ENCODE measurements at places on chromosomes 1 and 21.

GRCh38 chr1:157595356-157595755 is 2.5 kb downstream of the FCRL4 start:
- no peak for DNase-seq

DNA sequence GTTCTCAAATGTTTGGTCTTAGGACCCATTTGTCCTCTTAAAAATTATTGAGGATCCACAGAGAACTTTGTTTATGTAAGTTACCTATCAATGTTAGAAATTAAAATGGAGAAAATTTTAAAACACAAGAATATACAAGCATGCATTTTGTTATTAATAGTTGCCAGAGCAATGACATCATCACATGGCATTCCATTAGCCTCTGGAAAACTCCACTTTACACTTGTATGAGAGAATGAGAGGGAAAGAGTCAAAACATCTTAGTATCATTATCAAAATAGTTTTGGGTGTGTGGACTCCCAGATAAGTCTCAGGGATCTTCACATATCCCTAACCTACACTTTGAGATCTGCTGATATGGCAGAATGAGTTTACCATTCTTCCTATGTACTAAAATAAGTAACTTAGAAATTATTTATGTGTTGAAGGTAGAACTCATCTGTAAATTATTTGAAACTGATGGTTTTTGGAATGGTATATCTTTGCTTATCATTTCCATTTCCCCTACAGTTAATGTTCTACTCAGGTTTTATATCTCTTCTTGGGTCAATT is 48.8 kb downstream of the RNF220 start:
- no peak for DNase-seq

- no peak for DNase-seq
Measured at GRCh38 chr1:160466961-160467360, 56.1 kb downstream of the SLAMF6 start.

DNA sequence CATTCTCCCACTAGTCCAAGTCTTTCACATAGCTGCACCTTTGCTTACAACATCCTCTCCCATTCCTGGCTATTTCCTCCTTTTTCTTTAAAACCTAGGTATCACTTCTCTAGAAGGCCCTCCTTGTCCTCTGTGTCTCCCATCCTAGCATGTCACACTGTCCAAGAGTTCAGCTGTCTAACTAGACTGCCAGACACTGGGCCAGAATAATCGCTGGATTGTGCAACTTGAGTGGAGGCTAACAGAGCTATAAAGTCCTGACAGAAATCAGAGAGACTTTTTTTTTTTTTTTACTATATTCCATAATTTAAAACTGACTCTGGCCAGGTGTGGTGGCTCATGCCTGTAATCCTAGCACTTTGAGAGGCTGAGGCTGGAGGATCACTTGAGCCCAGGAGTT is 4.2 kb upstream of the ANGPTL7 start:
- DNase-seq, result no peak

DNA sequence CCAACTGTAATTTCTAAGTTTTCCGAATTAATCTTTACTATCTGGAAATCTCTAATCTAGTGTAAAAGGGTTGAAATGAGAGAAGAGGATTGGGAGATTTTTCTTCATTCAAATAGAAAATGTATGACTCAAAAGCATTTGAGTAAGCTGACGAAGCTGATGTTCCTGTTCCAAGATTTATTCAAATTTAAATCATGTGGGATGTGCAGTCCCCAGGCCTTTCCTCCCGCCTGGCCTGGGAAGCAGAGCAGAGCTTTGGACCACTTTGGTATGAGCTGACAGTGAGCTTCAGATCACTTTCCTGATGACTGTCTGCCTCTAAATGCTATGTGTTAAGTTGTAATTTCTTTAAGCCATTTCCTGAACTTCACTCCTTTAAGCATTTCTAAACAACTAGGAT is 192.0 kb downstream of the DHRS3 start:
- DNase-seq, result no peak

- DNase-seq, result no peak
Measured at GRCh38 chr1:25056536-25056935, 126.5 kb upstream of the RUNX3 start.

- DNase-seq, result no peak
Measured at GRCh38 chr1:162314206-162314605, 62.4 kb downstream of the SPATA46 start.

DNA sequence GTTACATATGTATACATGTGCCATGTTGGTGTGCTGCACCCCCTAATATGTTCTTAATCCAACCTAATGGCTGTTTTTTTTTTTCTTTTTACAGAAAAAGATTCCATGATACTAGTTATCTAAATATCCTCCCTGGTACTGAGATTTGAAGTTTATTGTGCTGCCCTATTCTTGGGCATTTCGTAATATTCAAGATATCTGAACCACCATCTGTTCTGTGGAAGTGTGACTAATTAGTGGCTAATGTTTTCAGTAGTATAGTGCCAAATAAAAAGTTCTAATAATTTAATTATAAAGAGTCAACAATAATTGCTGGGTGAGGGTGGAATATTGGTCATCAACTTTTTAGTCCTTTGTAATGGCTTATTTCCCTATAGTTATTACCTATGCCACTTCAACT is 217.5 kb downstream of the GABPA start:
- no peak for DNase-seq

DNA sequence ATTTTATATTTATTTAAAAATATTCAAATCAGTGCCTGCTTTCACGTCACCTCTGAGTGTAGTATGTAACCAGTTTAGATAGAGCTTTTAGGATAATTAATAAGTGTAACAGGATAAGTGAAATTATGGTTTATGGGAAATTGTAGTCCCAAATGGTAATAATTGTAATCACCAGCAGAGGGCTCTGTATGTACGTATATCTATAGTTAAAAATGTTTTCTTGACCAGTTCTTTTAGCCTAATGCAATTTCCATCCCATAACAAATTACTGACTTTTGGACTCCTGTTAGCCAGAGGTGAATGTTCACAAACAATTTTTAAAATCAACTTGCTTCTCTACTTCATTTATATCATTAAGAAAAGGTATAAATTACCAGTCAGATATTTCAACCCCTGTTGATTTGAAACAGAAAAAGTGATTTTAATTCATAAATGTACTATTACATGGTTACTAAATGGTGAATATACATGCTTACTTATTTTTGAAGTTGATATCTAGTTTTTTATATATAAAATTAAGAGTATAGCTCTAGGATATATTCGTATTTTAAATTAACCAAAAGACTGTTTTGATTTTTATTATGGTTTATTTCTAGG is 25.3 kb downstream of the SLC30A7 start:
- DNase-seq, result no peak

DNA sequence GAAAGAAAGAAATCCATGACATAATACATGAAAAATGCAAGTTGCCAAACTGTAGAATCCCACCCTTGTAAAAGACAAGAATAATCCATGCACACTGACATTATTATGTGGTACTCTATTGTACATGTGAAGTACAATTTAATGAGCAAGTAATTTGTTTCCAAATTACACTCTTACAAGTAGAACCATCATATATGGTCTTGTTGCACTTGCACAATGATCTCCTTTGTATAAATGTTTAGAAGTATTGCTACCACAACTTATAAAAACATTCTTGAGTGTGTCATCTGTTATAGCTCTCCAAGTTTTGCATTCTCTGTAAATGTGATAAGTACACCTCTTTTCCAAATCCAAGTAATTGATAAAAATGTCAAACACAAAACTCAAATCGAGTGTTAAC is 29.1 kb upstream of the ZNF281 start:
- no peak for DNase-seq

- no peak for DNase-seq
Measured at GRCh38 chr1:93775224-93775623, 93.6 kb upstream of the BCAR3 start.

- DNase-seq, result no peak
Measured at GRCh38 chr1:34642679-34643078, 112.2 kb upstream of the GJB5 start.

DNA sequence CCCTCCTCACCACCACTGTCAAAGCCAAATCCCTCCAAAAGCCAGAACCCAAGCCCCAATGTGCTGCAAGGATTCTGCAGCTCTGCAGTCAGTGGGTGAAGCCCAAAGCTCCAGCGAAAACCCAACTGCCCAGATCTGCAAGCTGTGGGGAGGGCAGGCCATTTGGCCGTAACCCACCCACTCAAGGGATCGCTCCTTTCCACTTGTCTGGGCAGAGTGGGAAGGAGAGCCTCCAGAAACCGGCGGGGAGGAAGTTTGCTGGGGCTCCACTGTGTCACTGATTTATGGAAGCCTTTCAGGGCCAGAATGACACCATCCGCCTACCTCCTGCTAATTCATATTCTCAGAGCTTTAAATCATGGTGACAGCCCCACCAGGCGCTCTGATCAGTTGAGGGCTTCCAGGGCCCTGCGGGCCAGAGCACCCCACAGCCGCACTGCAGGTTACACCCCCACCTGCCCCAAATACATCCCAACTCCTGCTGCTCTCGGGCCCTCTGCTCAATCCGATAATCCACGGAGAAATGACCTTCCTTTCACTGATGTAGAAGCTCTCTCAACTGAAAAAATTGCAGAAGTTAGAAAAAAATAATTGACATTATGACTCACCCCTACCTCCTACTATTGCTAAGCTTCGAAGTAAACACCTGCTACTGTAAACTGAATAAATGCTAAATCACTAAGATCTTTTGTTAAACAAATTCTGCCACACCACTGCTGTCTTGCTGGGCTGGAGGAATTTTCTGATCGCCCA is 40.6 kb upstream of the RAB4A start:
- DNase-seq, result no peak

DNA sequence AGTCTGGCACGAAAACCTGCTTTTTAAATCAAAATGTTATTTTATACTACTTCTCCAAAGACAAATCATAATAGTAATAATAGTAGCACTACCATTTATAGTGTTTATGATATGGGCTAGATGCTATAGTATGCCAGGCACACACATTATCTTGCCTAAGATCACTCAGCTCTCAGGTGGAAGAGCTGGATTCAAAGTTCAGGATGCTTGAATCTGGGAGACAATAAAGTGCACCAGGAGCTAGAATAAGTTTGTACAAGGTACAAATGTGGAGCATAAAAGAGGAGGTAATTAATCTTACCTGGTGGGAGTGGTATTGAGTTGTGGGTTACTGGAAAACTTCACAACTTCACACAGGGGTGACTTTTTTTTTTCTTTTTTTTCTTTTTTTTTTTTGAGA is 10.0 kb upstream of the ELOVL1 start:
- DNase-seq, result no peak

GRCh38 chr1:211752317-211752716 is 76.9 kb upstream of the NEK2 start:
- no peak for DNase-seq

DNA sequence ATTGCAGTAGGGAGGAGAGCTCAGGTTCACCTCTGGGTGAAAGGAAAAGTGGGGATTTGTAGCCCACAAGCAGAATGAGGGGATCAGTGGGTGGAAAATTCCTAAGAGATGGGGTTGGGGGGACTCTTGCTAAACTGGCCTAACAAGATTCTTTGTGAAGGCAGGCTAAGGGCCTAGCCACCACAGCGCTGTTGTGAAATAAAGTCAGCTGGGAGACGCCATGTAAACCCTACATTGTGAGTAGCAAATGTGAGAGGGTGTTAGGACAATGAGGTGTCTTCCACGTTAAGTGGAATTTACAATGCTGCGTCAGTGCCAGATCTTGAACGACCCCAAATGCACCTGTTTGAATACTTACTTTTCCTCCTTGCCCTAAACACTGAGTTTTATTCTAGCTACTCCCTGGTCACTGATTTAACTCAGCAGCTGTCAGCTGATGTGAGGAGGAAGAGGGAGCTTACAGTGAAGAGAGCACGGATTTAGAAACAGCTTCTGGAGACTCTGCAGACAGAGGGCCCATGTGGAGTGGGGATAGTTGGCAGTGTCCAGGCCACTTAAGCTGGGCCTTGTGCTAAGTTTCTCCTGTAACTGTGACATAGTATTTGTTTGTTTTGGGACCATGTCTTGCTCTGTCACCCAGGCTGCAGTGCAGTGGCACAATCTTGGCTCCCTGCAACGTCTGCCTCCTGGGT is 17.3 kb downstream of the PDPN start:
- no peak for DNase-seq

GRCh38 chr21:26124896-26125295 is 45.7 kb downstream of the APP start:
- DNase-seq, result no peak

DNA sequence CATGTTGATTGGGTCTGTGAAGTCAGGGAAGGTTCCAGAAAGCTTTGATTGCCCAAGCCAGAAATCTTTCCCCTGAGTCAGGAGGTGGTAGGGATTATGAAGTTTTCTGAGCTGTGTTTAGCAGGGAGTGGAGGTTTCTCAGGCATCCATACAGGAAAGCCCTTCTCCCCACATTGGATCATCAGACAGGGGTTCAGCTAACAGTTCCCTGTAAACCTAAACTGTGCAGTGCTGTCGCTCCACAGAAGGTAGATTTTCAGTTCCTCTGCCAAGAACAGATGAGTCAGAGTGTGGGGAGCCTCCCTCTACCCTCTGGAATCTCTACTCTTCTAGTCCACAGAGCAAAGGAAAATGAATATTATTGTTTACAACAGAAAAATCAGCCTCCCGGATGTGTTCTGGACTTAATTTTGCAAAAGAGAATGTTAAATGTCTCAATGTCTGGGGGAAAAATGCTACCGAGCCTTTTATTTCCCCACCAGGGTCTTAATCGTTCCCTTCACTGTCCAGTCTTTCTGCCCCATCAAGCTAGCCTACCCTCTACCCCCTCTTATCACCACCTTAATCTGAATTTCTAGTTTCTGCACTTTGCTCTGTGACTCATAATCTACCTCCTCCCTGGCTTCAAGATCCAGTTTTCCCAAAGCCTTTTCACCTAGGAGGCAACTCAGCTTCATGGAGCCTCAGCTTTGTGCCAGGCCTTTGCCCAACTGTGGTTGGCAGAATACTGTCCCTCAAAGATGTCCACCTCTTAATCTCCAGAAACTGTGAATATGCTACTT is 355.6 kb downstream of the PRDM2 start:
- DNase-seq, result no peak

All from fibroblast of skin of left biceps (primary cell).